ENCODE measurements at places on chromosomes 12 and 14. TPM values are rescaled to one million over a fixed set of nuclear protein-coding genes. Genes with fewer than 3 reads are reported as not detected.

The ZFYVE21 gene
- total RNA-seq: 58.8 TPM

- no peak for ATAC-seq
Observed at GRCh38 chr14:63175531-63175930, 28.7 kb upstream of the RHOJ start.

The RFX4 gene
- total RNA-seq: not detected

- no peak for ATAC-seq
Observed at GRCh38 chr12:76523408-76523807, 36.2 kb downstream of the OSBPL8 start.

The APOLD1 gene
- 3.1 TPM for total RNA-seq

GRCh38 chr14:79822034-79822433 lies 389.3 kb downstream of the DIO2 start:
- ATAC-seq: no peak

DNA sequence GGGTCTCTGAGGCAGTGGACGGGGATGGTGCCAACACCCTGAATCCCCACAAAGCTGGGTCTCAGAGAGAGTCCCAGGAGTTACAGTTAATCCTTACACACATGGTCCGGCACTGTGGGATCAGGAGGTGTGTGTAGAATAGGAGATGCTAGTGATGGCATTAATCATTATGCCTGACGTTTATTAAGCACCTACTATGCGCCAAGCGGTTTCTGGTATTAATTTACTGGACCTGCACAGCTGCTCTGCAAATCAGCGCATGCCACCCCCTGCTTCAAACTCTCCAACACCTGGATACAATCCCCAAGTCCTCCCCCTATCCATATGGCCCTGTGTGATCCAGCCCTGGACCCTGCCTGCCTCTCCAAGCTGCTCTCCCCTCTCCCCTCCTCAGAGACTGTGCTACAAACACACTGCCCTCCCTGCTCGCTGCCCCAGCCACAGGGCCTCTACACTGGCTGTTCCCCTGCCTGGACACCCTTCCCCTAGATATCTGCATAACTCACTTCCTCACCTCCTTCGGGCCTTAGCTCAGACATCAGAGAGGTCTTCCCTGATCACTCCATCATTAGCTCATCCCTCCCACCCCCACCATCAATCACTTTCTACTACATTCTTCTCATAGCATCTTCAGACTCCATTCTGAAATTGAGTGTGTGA lies 86.0 kb downstream of the RFLNA start:
- ATAC-seq: no peak

All from esophagus mucosa (tissue), 1 donor.